ENCODE measurements at places on chromosomes 5 and 9.

DNA sequence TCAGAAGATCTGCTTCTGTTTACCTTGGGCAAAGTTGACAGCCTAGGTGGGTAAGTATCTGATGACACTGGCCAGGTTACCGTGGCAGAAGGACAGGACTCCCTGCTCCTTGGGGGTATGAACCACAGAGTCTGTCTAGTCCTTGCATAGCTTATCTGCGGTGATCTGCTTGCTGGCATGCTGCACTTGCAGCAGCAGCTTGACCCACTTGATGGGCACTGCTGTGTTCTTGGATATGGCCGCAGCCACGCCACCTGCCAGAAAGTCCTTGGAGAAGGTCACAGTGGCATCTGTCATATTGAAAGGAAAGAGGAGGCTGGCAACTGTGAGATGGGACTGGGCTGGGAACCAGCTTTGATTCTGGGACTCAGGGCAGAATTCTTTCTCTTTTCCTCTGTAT lies 35.9 kb upstream of the POC5 start:
- DNase-seq: no peak

DNA sequence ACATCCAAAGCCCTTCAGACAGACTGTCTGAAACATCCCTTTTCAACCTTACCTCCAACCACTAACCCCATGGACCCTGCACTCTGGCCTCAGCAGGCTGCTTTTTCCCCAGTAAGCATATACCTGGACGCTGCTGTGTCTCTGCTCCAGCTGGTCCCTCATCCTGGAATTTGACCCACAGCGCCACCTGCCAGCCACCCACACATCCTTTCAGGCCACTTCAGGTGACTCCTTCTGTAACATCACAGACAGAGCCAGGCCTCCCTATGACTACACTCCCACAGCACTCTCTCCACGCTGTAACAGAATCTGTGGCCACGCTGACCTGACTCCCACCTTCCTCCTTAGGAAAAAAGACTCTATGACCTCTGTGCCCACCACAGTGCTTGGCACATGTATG lies 3.4 kb downstream of the MGAT1 start:
- DNase-seq: no peak

DNA sequence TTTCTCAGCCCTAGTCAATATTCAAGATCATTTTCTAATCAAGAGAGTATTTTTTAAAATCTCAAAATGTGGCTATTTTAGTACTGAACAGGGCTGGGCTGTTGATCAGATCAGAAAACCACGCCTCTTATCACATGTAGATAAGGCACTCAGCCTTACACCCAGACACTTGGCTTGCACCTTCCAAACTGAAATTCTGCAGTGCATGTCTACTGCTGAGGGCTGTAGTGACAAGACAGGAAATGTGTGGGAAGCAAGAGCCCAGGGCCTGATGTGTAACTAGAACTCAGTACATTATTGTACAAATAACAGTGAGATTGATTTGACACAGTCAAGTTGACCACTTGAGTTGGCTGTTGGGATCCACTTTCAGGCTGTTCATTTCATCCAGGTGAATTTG lies 48.6 kb downstream of the UBE2QL1 start:
- no peak for DNase-seq

GRCh38 chr5:161042443-161042842 lies 190.4 kb upstream of the ATP10B start:
- DNase-seq: no peak

DNA sequence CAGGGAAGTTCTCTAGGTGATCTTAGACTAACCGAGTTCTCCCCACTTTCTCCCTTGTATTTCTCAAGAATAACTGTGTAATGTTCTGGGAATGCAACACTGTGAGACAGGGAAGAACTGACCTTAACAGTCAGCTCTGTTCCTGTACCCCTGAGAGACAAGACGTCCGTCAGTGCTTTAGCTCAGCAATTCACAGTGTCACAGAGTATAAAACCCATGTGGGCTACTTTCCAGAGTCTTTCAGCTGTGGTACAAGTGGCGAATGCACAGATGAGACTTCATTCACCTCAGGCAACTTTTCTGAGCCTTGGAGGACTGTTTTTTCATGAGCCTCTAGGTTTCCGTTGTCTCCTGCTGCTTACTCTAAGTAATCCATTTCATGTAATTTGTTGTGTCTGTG lies 458.8 kb downstream of the SPATA31D1 start:
- no peak for DNase-seq

DNA sequence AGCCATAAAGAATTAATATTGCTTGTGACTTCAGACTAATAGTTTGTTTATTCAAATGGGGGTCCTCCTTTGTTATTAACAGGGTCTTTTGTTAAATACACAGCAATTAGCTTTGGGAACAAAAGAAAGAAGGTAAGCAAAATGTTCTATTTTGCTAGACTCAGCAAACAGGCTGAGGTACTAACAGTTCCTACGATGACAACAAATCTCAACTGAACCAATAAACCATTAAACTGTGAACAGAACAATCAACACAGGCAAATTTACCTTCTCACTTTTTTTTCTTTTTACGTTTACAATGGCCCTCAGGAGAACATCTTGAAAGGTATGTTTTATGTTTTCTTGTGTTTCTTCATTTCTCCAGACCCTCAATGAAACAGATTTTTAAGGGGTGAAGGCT lies 207.2 kb downstream of the NFIB start:
- DNase-seq: no peak

Measured in stimulated activated CD8-positive, alpha-beta memory T cell treated with anti-CD3 and anti-CD28 coated beads, Interleukin-4, amount 100 ng/mL, for 1 hour (primary cell).